ENCODE measurements at places on chromosomes 2 and 18.

DNA sequence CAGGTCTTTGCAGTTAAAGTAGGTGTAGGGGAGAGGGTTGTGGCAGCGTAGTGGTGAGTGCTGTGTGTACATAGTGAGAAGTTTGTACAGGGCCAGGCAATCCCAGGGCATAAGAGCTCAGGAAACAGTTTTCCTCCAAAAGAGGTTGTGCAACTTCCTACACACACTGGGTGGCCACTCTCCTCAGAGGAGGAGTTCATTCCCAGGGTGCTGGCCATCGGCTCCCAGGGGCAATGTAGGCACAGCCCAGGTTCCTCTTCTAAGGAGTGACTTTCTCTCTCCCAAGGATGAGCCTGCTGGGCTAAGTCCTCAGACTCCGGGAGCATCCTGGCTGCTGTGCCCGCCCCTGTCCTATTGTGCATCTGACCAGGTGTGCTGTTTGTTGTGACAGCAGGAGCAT is 3.0 kb downstream of the ACOXL start:
- no peak for DNase-seq

DNA sequence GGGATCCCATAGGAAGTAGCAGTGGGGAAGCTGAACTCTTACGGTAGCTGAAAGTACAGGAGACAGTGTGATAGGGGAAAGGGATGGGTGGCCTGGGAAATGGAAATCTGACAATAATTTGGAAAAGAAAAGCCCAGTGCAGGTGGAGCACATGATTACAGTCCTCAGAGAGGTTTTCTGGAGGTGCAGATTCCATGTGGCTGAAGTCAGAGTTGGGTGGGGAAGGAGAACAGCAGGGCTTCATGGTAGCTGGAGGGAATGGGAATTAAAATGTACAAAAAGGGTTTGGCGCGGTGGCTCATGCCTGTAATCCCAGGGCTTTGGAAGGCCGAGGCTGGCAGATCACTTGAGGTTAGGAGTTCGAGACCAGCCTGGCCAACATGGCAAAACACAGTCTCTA is 12.2 kb downstream of the HRH4 start:
- no peak for DNase-seq

- DNase-seq: no peak
Measured at GRCh38 chr2:239966853-239967552, 58.1 kb downstream of the NDUFA10 start.

DNA sequence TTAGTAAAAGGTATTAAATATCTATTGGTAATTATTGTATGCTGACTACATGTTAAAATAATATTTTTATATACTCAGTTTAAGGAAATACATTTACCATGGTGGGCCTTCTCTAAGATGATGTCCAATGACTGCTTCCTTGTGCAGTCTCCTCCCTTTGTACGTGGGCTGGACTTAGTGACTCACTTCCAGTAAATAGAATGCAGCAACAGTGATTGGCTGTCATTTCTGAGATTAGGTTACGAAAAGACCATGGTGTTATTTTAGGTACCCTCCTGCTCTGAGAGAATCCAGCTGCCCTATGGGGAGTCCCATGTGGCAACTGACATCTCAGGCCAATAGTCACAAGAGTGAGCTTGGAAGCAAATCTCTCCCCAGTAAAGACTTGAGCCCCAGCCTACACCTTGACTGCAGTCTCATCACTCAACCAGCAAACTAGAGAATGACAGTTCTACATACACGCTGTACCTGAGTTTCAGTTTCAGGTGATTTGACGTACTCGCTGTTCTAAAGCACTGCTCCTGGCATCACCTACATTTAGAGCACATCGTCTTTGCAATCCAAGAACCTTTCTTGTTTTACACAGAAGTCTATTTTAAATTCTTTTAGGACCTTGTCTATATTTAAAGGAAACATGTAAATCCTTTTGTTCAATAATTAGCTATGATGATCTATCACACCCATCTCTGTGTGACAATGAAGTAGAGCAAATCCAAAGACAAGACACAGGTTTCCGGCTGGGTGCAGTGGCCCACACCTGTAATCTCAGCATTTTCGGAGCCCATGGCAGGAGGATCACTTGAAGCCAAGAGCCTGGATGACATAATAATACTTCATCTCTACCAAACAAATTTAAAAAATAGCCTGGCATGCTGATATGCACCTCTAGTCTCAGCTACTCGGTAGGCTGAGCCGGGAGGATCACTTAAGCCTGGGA is 87.2 kb downstream of the COBLL1 start:
- DNase-seq: no peak

DNA sequence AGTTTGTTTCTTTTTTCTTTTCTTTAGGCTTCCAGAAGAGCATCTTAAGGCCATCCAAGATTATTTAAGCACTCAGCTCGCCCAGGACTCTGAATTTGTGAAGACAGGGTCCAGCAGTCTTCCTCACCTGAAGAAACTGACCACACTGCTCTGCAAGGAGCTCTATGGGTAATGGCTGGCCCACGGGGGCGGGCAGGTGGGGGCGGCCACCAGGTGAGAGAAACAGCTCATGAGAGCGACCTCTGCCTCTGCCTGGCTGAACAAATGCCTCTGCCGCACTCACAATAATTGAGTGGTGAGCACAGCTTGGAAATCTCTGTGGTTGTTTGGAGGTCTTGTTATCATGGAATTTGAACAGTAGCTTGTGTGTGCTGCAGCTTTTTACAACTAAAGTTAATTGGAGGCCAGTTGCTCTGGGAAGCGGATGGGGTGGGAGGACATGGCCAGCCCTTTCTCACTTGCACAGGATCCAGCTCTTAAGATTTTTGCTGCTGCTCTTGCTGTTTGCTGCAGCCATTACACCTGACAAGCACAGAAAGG is 70.4 kb downstream of the INPP5D start:
- no peak for DNase-seq

DNA sequence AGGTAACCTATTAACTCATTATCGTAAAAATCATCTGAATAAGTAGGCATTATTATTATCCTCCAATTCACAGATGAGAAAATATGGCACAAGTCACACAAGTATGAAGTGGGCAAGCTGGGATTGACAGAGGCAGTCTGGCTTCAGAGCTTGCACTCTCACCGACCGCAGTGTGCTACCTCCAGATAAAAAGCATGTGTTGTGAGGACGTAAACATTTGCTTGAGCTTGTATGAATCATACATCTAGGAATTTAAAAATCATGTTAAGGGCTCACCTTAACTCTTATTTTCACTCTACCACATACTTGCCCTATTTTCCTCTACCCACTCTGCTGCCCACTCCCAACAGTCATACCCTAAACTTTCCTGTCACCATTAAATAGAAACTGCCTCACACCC is 65.3 kb upstream of the AMMECR1L start:
- DNase-seq: no peak

DNA sequence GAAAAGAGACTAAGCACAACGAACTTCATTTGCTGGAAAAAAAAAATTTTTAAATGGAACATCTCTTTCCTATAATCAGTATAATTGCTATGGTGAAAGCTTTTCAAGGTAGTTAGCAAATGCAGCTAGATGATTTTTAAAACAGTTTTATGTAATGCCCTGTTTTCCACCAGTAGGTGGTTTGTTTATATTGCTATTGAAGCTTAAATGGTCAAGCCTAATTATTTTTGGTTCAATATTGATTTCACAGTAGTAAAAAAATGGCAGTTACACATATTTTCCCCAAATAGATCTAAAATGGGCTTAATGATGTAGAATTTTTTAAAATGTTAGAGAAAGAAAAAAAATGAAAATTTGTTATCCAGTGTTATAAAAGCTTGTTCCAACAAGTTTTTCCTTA is 70.2 kb downstream of the CDH19 start:
- no peak for DNase-seq

- DNase-seq: no peak
Measured at GRCh38 chr2:88755836-88756235, 64.4 kb downstream of the RPIA start.

DNA sequence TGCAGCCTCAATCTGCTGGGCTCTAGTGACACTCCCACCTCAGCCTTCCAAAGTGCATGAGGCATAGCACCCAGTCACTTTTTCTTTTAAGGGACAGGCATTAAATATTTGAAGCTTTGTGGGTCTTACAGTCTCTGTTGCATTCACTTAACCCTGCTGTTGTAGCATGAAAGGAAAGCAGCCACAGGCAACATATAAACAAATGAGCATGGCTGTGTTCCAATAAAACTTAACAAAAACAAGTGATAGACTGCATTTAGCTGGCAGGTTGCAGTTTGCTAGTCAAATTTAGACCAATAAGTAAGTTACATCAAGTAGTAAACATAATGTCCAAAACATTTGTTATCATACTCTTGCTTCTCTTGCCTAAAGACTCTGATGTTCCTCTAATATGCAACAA is 297.3 kb upstream of the MMADHC start:
- no peak for DNase-seq

- DNase-seq: no peak
Measured at GRCh38 chr2:8078705-8079104, 603.2 kb upstream of the ID2 start.

DNA sequence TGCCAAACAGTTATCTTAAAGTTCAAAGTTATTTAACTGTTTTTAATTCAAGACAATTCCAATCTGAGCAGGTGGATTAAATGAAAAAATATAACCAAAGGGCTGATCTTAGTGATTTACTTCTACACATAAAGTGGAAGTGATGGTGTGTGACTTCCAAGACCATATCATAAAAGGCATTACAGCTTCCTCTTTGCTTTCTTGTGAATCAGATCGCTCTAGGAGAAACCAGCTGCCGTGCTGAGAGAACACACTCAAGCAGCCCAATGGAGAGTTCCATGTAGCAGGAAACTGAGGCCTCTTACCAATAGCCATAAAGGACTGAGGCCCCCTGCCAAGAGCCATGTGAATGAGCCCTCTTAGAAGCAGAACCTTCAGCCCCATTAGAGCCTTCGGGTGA is 197.4 kb downstream of the NBAS start:
- no peak for DNase-seq

- DNase-seq: no peak
Measured at GRCh38 chr2:74522516-74522915, 3.5 kb downstream of the DQX1 start.

DNA sequence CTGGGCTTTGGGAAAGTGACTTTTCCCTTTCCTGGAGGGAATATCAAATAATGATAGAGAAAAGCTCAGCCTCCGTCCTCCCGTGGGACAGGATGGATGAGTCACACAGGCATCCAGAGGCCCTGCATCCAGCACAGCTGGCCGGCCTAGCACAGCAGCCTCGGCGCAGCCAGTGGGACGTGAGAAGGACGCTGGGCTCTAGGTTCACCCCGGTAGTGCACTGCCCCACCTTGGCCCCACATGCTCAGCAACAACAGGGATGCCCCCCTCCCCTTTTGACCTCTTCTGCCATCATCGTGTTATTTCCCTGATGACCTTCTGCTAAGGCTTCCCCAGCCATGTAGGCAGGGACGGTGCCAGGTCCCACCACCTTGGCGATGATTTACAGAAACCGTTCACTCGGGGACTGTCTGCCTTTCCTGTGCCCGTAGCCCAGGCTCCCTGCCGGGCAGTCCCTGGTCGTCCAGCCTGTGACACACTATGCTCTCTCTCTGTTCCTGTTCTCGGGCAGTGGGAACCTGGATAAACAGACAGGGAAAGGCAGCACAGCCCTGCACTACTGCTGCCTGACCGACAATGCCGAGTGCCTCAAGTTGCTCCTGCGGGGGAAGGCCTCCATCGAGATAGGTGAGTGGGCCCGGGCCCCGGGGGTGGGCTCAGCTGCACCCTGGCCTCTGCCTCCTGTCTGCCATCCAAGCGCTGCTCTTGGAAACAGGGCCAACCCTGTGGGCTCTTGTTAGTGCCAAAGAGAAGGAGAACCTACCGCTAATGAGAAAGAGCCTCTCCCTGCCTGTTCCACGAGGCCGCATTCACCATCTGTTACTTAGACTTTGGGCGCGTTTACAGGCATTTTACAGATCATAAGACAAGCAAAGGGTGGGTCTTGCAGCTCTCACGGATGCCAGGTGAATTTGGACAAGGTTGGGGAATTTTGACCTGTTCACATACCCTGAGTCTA is 44.6 kb downstream of the ITGB1BP1 start:
- no peak for DNase-seq

- no peak for DNase-seq
Measured at GRCh38 chr2:62661263-62661635, 44.3 kb upstream of the EHBP1 start.
